ENCODE measurements at places on chromosomes 1 and 21.

DNA sequence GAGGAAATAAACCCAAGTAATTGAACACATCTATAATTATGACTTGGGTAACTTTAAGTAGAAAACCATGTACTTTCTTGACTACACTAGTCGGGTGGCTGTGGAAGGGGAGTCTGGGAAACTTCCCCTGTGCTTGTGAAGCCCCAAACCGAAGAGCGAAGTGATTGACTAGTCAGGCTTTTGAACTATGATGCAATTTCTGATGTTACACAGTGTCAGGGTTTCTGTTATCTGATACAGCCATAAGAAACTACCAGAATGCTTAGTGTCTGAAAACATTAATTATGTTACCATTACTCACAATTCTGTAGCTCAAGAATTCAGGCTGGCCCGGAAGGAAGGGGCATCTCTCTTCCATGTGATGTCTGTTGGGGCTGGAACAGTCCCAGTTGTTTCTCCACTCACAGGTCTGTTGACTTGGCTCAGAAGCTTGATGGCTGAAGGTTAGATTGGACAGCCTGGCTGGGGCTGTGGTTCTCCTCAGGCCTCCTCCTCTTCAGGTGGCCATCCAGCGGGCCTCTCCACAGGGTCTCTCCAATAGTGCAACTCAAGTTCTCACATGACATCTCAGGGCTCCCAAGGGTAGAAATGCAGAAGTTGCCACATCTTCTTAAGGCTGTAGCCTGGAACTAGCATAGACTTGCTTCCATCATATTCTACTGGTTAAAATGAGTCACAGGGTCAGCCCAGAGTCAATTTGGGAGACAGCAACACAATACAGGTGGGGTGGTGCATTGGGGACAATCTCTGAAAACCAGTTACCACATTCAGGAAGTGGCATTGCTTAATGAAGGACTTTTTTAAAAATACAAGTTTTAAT, 8.3 kb upstream of the C8B start:
- no peak for DNase-seq

GRCh38 chr1:207703712-207704111, 48.1 kb upstream of the CD46 start:
- no peak for DNase-seq

DNA sequence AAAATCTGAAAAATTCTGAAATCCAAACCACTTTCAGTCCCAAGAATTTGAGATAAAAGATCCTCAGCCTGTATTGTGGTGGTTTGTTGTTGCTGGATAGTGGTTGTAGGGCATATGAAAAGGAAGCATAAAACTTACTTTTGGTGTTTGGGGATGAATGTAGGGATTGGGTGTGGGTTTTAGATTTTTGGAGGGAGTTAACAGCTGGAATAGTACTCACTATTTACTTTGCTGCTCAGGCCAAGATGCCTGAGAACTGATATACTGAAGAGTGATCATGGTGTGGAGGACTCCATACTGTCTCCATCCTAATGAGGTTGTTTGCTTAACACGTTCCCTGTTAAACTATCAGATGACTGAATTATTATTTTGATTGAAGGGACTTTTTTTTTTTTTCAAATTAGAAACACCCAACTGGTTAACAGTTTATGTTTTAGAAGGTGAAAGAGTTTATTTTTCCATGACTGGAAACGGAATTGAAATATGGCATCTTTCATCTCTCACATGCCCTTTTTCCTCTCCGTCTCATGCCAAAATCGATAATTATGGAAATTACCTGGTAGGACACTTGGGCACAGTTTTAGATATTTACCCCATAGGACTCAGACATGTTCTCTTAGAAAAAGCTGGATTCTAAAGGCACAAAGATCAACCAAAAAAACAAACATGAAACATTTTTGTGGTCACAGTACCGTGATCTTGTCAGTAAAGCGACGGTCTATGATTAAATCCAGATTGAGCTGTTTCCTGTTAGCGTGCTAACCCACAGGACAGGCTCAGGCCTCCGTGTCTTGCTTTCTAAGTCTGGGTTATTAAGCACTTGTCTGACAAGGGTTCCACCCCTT, 37.3 kb downstream of the RGL1 start:
- DNase-seq: peak; percentile 20

- no peak for DNase-seq
Measured at GRCh38 chr1:63379583-63379982, 12.2 kb downstream of the ALG6 start.
